ENCODE measurements at places on chromosomes 1 and 21.

DNA sequence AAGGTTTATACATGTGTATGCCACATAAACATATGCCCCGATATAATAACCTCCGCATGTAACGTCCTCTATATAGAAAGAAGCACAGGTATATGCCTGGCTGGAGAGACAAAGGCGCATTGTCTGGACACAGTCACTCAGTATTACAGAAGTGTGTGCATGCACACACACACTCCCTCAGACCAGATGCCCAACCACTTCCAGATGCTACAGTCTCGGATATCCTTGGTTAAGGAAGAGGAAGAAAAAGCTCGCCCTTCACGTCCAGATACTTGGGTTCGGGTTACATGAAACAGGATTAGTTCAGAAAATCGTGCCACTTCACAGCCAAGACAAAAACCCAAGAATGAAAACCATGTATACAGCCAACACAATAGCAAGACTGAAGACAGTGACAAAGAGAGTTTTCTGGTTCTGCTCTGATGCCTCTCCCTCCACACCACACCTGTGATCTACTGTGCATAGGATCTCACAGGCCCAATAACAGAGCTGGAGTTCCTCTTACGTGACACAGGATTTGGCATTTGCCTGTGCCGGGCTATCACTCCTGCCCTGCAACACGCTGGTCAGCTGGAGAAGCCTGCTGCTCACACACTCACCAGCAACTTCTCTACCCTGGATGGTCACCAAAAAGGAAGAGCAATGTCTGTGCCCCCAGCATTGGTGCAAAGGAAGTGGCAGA is 75.0 kb downstream of the SSBP3 start:
- DNase-seq, result no peak

DNA sequence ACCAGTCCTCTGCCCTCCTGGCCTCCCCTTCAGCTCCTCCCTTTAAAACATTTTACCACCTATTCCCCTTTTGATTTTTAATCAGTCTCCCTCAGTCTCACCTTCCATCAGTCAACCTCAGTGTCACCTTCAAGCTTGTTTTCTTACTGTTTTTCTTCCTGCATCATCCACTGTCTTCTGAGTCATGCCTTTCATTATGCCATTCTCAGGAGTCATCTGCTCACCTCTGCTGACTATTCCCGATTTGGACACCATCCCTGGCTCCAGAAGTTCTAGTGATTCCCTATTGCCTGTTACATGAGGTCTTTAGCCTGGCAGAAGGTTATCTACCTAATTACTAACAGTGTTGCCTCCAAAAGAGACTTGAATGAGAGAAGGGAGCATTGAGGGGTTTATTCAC is 23.9 kb downstream of the NFASC start:
- DNase-seq, result no peak

GRCh38 chr1:229298420-229298819 is 27.5 kb downstream of the RAB4A start:
- no peak for DNase-seq

- no peak for DNase-seq
Observed at GRCh38 chr1:55386456-55386855, 171.3 kb upstream of the USP24 start.

DNA sequence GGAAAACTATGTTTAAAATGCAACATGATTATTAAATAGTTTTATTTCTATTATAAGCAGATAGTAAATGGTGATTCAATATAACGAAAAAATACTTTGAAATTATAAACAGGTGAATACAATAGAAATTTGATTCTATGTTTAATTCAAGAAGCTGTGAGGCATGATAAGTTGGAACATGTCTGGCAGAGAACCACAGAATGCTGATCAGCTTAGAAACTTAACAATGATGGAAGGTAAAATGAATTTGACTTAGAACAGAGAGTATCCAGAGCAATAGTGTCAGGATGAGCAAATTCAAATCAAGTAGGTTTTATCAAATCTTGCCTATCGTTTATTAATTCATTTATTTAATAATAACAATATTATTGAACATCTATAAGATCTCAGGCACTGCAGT is 83.4 kb upstream of the ADGRL4 start:
- DNase-seq, result no peak

DNA sequence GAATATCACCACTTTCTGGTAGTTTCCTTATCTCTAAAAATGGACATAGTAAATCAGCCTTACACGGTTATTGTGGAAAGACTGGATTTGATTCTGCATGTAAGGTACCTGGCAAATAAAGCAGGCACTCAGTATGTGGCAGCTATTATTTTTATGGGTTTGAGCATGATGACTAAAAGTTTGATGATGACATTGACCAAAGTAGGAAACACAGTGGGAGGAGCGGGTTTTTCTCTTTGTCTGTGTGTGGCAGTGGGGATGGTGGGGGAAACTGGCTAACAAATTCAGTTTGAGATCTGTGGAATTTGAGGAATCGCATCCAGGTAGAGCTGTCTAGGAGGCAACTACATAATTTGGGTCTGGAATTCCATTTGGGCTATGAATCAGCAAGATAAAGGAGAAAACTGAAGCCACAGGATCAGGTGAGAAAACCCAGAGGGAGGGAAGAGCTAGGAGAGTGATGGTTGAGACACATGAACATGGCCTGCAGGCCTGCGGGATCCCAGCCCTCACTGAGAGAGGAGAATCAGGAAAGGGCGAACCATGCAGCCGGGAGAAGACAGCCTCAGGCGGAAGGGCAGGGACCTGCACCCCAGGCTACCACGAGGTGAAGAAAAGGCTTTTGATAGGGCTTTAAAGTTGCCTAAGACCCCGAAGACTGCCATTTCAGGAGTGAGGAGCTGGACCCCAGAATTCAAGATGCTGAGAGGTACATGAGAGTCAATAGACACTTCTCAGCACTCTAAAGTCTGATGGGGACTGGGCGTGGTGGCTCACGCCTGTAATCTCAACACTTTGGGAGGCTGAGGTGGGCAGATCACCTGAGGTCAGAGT is 52.2 kb downstream of the MEF2D start:
- DNase-seq, result no peak

DNA sequence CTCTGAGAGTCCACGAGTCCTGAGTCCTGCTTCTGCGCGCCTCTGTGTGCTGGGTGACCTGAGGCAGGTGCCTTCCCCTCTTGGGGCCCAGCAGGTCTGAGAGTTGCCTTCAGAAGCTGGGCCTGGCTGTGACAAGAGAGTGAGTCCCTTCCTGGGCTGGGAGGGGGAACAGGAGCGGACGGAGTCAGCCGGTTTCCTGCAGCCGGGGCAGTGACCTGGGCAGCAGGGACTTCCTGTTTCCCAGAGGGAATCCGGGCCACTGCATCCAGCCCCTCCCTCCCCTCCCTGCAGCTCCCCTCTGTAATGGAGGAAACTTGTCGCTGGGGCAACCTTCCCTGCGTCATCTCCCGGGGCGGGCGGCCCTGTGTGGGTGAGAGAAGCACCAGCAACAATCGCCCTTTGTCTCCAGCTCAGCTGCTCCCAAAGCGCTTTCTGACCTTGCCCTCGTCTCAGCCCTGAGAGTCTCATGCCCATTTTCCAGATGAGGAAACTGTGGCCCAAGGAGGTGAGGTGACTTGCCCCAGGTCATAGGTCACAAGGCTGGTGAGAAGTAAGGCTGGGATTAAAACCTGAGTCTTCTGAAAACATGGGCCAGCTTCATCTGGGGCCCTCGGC is 61.1 kb downstream of the SDC3 start:
- no peak for DNase-seq

- no peak for DNase-seq
Observed at GRCh38 chr1:202016811-202017748, 6.7 kb downstream of the ELF3 start.

- DNase-seq, result no peak
Observed at GRCh38 chr1:61301824-61302657, 219.7 kb downstream of the NFIA start.

GRCh38 chr1:54975356-54976108 is 4.9 kb upstream of the TMEM61 start:
- no peak for DNase-seq

DNA sequence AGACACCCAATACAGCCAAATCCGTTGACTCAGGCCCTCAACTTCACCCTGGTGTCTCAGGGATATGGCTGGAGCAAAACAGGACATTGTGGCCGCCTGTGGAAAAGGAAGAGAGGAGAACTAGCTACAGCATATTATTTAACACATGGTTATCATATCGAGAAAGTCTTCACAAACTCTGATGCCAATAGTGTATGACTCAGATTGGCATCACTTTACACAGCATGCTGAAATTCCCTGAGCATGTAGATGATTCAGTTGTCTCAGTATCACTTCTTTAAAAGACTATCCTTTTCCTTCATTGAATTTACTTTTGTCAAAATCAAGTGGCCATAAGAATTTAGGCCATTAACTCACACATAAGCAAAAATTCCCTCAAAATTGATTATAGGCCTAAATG is 20.1 kb downstream of the HSD3B2 start:
- no peak for DNase-seq

DNA sequence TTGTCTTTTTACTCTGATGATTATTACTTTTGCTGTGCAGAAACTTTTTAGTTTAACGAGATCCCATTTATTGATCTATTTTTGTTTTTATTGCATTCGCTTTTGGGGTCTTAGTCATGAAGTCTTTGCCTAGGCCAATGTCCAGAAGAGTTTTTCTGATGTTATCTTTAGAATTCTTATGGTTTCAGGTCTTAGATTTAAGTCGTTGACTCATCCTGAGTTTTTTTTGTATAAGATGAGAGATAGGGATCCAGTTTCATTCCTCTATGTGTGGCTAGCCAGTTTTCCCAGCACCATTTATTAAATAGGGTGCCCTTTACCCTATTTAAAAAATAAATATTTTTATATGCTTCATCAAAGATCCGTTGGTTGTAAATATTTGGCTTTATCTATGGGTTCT is 13.2 kb downstream of the MAN1C1 start:
- no peak for DNase-seq

- no peak for DNase-seq
Observed at GRCh38 chr1:7454052-7454815, 316.9 kb upstream of the VAMP3 start.

- no peak for DNase-seq
Observed at GRCh38 chr1:12690156-12690555, 25.8 kb upstream of the AADACL3 start.

GRCh38 chr1:224432146-224432545 is 2.5 kb downstream of the WDR26 start:
- no peak for DNase-seq

DNA sequence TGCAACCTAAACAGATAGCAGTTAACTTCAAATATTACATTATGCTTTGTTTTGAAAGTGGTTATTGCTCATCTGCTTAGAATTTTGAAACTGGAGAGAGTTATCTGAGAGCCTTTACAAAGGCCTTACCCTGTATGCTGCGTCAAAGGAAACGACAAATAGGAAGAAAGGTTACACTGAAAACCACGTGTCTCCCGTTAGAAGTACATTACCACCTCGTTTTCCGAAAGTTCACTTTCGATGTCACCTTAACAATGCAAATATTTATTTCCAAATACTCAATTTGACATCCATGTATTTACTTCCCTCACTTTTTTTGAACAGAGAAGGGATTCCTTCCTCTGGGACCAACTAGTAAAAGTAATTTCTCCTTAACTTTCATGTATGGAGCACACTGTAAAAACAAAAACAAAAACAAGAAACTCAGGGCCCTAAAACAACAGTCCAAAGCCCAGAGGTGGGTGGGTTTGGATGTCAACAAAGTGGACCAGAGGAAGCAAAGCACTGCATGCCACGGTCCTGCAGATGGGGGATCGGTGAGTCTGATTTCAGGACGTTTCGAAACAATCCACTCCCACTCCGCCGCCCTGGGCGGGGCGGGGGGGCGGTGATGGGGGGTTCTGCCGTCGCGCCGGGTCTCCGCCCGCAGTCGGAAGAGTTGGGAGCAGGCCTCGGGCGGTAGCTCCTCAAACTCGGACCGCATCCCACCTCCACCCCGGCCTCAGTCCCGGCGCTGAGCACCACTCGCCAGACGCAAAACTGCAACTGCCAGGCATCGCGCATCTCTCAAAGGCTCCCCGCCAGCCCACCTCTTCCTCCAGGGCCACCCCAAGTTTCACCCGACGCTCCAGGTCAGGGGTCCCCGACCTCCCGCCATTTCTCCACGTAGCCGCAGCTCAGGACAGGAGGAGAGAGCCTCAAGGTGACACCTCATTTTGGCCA is 841 bp downstream of the ADSS2 start:
- peak; percentile 62 for DNase-seq

GRCh38 chr1:230913496-230913895 is 45.2 kb upstream of the C1orf198 start:
- DNase-seq, result no peak

DNA sequence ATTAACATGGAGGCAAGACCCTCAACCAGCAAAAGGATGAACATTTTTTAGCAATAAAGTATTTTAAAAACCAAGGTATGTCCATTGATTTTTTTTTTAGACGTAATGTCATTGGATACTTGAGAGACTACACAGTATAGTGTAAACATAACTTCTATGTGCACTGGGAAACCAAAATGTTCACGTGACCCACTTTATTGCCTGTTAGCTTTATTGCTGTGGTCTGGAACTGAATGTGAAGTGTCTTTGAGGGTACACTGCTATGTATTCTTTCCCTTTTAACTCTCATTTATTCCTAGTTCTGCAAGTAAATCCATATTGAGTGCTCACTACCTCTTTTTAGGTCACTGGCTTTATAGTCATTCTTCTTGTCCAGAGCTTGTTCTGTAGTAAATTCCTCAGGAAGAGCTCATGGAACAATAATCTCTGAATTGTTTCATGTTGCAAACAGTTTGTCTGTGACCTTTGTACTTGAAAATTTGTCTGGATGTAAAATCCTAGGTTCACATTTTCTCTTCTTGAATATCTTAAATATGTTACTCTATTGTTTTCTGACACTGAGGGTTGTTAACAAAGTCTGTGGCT is 20.6 kb downstream of the ABCD3 start:
- no peak for DNase-seq

DNA sequence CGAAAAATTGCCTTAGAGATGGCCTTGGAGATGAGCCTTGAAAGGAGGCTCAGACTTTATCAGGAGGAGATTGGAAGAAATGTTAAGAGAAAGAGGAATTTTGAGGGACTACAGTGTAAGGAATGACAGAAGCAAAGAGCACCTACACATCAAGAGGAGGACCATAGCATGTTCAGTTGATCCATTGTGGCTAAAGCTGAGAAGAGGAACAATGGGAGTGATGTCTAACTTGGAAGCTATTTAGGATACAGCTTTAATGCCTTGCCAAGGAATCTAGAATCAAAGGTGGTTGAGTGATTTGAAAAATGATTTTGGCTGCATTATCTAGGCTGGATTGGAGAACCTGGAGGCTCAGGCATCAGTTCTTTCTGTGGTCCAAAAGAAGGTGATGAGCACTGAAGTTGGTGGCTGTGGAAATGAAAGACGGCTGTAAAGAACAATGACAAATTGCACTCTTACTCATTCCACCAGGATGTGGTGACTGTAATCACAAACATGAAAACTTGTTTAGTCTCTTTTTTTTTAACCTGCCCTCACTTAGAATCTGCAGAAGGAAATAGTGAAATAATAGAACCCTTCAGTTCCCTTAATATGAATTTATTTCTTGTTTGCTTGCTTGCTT is 11.3 kb downstream of the FAM20B start:
- DNase-seq, result no peak
